CD14-positive monocyte (primary cell): ENCODE measurements at places on chromosomes 7 and 10. TPM values are rescaled to one million over a fixed set of nuclear protein-coding genes. Genes with fewer than 3 reads are reported as not detected.

DNA sequence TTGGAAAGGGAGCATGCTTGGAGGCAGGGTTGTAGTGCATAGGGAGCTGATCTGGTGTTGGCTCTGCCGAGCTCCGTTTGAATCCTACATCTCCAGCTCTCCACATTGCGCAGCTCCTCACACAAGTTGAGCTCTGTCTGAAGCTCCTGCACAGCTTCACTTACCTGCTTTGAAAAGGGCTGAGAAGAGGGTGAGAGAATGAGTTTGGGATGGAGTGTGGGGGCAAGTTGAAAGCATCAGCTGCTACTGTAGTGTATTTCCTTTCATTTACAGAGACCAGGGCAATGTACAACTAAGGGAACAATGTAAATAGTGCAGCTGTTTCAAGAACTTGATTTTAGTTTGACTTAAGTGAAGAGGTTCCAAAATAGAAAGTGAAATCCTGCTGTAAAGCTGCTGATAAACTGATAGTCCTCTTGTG lies 88.5 kb downstream of the VTI1A start:
- no peak for DNase-seq

DNA sequence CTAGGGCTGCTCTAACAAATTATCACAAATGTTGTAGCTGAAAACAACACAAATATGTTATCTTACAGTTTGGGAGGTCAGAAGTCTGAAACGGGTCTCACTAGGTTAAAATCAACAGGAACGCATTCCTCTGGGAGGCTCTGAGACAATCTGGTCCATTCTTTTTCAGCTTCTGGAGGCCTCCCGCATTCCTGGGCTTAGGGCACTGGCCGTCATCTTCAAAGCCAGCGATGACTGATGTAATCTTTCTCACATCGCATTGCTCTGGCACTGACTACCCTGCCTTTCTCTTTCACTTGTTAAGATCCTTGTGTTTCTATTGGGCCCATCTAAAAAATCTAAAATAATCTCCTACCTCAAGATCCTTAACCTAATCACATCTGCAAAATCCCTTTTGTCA lies 1071.5 kb upstream of the C7orf33 start:
- no peak for DNase-seq

GRCh38 chr10:35425595-35425994 lies 89.3 kb downstream of the CCNY start:
- no peak for DNase-seq

DNA sequence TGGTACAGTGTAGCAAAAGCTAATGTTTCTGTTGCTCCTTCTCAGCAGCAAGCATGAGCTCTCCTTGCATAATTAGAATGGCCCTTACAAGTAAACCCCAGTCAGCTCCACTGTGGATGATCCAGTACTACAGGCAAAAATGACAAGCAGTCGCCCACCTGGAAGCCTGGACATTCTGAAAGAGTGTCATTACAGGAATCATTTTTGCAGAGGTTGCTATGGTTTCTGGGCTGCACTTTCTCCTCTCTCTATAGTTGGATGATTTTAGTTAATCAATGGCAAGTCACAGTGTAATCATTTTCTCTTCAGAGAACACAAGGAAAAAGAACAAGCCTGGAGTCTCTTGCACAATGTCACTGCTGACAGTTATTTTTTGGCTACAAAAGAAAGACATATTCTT lies 102.9 kb upstream of the MYO3A start:
- DNase-seq: no peak

DNA sequence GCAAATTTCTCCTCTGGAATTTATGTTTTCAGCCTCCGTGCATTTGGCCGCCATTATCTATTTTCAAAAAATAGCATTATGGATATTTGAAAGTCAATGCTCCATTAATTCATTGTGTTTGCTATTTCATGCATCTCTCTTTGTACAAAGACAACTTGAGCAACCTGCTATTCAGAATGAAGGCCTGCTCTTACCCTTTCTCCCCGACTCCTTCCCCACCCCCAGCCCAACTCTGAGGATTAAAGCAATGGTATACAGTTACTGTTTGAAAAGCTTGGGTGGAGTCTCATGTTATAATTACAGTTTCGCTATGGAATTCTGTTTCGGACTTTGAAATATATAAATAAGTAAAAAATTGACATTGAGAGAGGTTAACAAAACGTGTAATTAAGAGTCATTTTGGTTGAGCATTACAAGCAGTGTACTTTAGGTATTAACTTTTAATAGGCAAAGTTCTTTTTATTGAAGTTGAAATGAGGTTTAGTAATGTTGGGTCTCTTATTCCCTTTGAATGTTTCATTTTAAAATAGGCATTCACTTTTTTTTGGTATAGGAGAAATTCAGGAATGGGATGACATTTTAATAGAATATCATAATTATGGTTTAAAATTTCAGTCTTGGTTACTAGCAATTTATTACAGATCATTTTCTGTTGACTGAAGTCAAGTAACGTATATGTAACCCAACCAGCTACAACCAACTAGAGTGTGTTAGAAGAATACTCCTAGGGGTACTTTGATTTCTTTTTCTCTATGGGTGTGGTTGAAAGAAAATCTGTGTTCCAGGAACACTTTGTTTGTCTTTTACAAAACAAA lies 93.1 kb downstream of the ARID5B start:
- DNase-seq: no peak

DNA sequence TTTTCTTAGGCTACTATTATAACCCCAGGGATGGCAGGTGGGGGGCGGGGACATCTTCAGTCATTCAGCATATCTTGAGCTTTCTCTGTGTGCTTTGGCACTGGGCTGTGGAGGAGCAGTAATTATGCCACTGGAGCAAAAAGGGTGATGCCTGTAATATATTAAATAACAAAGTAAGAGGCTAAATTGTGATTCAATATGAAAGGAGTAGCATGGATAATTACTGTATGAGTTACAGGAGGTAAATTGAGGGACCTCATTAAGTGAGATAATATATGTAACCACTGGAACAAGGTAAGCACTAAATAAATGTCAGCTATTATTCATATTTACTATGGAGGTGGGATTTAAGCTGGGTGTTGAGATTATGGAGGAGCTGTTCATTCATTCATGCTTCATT lies 3.3 kb upstream of the STN1 start:
- no peak for DNase-seq

- no peak for DNase-seq
Observed at GRCh38 chr7:149772241-149772955, 990 bp downstream of the ZNF467 start.

DNA sequence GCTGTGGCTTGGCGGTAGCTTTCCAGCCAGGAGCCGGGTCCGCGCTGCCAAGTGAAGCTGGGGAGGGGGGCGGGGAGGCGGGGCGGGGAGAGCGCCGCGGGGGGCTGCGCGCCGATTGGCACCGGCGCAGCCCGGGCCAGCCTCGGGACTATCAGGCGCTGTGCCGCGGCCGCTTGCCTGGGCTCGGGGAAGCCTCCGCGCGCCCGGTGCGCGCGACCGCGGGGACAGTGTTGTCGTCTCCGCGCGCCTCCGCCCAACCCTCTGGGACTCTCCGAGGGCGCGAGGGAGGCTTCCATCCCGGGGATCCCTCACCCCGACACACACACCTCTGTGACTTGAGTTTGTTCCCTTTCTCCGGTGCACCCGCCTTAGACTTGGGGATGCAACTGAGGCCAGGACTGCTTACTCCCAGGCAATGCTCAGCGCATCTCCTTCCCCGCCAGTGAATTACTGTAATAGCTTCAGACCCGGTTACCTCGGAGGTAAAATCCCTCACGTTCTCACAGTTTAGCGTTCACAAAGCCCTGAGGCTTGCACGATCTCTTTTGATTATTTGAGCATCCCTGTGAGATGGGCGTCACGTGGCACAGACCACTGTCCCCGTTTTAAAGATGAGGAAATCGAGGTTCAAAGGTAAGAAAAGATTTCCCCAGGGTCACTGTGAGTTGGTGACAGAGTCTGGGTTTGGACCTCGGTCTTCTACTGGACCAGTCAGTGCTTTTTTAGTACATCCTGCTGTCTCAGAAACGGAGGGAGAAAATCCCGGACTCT lies at the start of gene NKX1-2:
NKX1-2 (minus strand) TSS at position 24 of the 771 bp plus-strand sequence. CDS start 92 bp downstream, outside the sequence.
- DNase-seq: no peak

GRCh38 chr10:44979281-44980191 lies 927 bp upstream of the DEPP1 start:
- DNase-seq: no peak

BTBD16 gene
- polyA plus RNA-seq: not detected

EPHB4 gene
- polyA plus RNA-seq: 6.5 TPM

ANKRD61 gene
- polyA plus RNA-seq: not detected
